ENCODE measurements at places on chromosomes 1 and 21. TPM values are rescaled to one million over a fixed set of nuclear protein-coding genes. Genes with fewer than 3 reads are reported as not detected.

The LIPI gene
- not detected for total RNA-seq

DNA sequence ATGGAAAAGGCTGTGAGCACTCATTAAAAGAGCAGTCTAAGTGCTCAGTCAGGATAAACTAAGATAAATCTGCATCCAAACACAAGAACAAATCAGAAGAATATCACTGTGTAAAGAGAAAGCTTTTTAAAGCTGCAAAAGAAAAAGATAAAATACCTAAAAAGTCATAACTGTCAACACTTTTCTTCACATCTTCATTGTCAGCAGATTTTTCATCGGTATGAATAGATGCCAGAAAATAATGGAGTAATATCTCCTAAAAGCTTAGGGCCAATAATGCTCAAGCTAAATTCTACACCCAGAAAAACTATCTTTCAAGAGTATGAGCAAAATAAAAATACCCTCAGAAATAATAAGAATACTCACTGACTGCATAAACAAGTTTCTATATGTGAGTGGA lies 54.0 kb upstream of the PALMD start:
- DNase-seq: no peak

DNA sequence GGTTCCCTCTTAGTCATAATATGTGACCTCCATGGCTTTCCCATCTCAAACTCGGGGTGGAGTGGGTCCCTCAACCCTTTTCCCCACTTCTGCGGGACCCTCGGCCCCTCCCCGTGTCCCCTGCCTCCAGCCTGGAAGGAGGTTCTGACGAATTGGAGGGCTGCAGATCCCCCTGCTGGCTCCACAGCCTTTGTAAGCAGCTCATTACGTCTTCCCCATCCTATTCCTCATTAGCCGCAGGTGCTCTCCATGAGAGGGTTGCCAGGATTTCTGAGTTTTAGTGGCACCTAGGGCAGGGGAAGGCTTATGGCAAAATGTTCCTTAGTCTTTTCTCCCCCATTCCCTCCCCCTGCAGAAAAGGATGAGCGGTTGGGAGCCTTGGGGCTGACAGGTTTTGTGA lies 8.3 kb downstream of the ACTL8 start:
- DNase-seq: no peak

GRCh38 chr1:43134068-43134467 lies 38.0 kb downstream of the EBNA1BP2 start:
- no peak for DNase-seq

DNA sequence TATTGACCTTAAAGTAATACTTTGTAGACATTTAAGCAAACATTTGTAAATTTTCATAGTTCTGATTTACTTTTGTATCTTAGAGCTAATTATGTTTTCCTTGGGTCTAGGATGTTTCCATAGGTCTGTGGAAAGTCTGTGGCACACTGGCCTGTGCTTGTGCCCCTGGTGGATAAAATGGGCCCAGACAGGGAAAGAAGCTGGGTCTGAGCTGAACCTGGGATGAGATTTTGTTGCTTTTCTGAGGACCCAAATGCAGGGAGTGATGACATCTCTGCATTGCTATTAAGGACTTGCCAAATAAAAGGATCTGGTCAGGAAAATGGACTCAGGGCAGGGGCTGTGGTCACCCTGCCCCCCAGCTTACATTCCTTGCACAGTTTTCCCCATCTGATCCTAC lies 41.8 kb downstream of the C1orf21 start:
- DNase-seq: no peak

The S100A6 gene
- 74.4 TPM for total RNA-seq

GRCh38 chr1:234928642-234929041 lies 200.0 kb downstream of the TOMM20 start:
- no peak for DNase-seq
